Effector memory CD4-positive, alpha-beta T cell (primary cell): ENCODE measurements at places on chromosomes 1 and 21.

DNA sequence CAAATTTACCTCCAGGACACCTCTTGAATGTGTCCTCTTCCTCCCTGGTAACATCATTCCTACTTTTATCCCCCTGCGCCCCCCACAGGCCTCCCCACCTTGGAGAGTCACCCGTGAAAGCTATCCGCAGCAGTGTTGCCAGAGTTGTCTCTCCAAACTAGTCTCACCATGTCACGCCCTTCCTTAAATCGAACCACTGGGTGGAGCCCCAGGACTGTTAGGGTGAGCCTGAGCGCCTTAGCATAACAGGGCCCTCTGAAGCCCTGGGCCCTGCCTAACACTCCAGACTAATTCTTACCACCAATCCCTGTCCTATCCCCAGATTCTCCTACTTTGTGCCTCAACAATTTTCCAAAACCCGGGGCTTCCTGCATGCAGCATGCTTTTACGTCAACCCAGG, 35.0 kb downstream of the HSD3B2 start:
- DNase-seq, result no peak

DNA sequence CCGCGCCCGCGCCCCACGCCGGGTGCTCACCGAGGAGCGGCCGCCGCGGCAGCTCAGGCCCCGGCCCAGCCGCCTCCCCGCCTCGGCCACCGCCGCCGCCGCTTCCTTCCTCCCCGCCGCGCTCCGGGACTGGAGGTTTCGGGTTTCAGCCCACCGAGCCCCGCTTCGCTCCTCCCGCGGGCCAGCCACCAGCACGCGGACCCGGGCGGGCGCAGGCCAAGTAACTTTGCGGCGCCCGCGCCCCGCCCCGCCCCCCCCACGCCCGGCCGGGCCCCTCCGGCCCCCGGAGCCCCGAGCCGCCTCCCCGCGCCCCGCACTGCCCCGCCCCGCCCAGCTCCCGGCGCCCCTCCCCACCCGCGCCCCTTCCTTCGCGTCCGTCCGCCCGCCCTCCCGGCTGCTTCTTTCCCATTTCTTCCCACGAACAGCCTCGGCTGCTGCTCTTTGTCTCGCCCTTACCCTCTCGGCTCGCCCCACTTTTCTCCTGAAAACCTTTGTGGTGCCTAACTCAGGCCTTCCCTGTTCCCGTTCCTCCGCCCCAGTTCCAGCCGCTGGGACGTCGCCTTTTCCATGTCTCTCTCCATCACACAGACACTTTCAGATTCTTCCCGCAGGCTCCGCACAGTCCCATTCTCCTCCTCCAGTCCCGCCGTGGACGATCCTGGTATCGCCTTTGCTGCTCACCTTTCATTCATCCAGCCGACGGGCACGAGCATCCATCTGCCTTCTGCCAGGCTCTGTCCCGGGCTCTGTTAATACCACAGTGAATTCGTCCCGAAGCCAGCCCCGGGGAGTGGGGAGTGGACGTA, at the start of gene GPR161:
TSS of gene GPR161 (minus strand) at position 222 of the 806 bp plus-strand sequence. CDS start 32,080 bp downstream, outside the sequence.
- no peak for DNase-seq

GRCh38 chr1:70396607-70397006, 14.5 kb upstream of the CTH start:
- DNase-seq, result no peak

DNA sequence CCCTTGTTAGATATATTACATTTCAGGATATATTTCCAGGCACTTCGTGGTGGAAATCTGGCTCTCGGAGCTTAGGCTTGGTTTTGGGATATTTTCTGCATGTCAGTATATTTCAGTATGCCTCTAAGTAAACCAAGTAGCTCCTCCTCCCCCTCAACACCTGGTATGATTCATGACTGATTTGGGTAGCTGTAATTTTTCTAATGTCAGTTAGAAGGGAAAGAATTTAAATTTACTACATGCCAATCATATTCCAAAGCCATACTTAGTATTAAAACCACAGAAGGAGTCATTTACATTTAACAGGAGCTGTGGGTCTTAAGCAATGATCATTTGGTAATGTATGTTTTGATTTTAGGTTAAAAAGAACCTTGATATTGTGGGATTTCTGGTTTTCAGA, 40.6 kb downstream of the ST6GALNAC3 start:
- DNase-seq, result no peak
